NCI-H446 (cell line): ENCODE measurements at places on chromosomes 1 and 21.

GRCh38 chr1:183180634-183181056, 5.4 kb upstream of the LAMC2 start:
- peak; percentile 60 for DNase-seq

DNA sequence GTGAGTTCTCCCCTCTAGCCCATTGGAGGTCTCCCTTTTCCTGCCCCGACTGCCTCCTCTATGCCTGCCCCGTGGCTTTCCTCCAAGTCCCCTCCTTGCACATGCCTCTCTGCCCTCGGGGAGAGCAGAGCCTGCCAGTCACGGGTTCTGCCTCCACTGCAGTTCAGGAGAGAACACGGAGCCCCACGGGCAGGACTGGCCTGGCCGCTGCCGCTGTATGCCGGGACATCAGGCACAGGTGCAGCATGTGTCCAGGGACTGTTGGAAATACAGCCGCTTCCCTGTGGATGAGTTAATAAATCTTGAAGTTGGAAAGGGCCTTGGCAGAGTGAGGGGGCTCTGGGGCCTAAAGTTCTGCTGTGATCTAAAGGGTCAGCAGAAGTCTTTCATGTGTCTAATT, 676.6 kb downstream of the MATN1 start:
- no peak for DNase-seq

DNA sequence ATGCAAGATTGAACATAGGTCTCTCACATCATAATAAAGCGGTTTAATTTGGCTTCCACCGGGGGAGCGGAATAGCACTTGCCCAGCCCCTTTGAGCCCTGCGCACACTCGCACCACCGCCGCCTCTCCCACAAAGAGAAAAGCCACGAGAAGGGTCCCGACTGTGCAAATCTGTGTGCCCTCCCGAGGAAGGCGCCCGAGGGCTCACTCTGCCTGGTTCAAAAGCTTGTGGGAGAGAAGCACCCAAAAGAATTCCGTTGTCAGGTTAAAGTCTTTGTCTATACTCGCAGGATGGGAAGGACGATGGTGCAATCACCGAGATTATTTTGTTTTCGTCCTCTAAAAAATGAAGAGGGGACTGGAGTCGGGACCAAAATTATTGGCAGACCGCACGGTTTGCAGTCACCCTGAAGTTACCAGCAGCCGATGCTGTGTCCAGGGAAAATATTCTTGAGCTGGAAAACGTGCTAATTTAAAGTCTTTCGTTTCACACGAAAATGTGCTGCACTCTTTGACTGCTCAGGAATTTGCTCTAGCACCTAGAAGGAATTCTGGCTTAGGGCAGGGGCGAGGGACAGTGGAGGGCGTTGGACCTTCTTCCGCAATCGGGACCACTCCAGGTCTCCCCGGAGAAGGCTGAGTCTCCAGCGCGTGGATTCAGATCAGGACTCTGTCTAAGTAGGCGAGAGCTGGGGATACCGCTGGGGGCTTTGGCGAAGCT, 6.6 kb upstream of the SIM2 start:
- no peak for DNase-seq

DNA sequence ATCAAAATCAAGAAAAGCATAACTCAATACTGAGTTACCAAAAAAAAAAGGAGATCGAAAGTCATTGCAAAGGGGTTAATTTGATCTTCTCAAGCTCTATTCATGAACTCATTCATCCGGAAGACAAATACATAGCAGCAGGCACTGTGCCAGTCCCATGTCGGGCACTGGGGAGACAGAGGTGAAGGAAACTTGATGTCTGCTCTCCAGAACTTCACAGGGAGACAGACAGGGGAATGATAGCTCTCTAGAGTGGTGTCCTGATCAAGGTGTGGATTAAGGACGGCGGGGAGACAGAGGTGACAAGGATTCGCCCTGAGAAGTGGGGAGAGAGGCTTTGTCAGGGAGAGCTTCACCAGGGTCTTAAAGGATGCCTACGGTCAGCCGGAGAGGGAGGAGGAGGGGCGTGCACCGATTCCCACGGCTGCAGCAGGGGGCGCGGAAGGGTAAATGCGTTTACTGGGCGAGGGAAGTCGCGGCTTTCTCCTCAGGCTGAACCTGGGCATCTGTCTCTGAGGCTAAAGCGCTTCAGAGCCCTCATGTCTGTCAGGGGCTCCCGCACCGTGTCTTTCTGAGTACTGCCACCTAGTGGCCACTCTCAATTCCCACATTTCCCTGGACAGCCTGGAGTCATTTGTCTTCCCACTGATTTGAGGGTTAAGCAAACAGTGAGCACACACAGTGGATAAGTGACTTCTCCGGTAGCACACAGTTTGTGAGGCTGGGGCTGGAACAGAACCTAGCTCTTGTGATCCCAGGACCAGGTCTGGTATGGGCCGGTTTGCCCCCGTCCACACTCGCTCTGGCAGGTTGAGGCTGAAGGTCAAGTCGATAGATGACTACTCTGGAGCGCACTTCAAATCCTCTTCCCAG, 152.8 kb downstream of the TENT5C start:
- peak; percentile 89 for DNase-seq

GRCh38 chr1:198520524-198521254, 19.8 kb downstream of the ATP6V1G3 start:
- DNase-seq: no peak

DNA sequence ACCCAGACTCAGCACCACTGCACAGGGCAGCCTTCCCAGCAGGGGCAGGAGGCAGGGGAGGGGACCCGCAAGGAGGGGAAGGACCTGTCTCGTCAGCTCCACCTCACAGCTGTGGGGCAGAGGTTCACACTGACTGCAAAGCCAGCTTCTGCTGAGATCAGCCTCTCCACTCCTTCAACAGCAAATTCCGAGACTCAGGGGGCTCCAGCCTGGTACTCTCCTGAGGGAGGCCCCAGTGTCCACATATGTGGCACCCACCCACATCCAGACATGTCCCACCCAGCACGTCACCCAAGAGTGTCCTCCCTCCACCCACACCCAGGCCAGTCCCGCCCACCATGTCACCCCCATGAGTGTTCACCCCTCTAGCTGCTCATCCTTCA, 329.5 kb downstream of the NPHP4 start:
- no peak for DNase-seq

DNA sequence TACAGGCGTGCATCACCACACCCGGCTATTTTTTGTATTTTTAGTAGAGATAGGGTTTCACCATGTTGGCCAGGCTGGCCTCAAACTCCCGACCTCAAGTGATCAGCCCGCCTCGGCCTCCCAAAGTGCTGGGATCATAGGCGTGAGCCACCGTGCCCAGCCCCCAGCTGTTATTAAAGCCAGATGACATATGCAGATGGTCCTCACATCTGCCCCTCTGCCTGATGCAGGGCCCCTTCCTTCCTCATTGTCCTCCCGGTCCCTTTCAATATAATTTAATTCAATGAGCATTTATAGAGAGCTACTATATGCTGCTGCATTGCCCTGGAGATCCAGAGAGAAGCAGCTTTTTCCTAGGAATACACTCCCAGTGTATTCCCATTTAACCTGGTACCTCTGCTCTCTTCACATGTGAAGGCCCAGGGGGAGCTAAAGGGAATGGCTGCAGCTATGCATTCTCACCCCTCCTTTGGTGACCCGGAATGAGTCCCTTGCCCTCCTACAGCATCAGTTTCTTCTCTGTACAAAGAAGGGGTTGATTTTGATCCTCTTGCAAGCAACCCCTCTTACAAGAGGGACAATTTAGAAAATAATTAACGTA, 55.6 kb downstream of the L1TD1 start:
- DNase-seq: no peak

- DNase-seq: no peak
Observed at GRCh38 chr1:93876244-93876643, 2.8 kb downstream of the DNTTIP2 start.

DNA sequence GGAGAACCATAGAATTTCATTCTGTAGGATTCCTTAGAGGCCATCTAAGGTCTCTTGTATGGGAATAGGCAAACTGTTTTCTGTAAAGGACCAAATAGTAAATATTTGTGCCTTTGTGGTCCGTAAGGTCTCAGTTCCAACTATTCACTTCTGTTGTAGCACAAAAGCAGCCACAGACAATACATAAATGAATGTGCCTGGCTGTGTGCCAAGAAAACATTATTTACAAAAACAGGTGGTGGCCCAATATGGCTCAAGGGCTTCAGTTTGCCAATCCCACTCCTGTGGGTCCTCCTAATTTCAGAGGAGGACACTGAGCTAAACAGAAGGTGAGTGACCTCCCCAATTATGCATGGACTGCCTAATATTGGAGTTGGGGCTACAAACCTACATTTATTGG, 67.6 kb upstream of the EDEM3 start:
- no peak for DNase-seq

- no peak for DNase-seq
Observed at GRCh38 chr1:225755671-225756319, 21.8 kb upstream of the SRP9 start.

DNA sequence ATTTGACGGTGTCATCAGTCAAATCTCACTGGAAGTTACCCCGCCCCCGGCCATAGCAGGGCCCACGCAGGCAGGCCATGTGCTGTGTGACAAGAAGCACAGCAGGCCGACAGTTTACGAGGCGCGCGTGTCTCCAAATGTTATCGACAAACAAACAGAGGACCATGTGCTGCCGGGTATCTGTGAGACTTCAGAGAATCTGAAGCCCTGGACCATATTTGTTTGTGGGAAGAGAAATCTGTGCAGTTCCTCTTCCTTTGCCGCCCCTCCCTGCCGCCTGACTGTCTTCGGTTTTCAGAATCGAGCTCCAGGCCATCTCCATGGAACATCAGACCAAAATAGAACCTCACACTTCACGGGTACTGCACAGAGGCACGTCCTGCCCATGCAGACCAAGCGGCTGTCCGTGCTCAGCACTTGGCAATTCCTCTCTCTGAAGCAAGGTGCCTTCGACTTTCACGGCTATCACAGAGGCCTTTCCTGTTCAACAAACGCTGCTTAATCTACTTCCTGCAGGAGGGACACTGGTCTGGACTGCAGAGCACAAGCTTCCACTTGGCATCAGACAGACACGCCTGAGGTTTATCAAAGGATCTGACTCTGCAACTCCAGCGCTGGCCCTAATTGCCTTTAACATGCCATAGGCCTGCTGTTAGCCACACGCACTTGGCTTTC, 135.7 kb upstream of the KRTAP19-8 start:
- no peak for DNase-seq

DNA sequence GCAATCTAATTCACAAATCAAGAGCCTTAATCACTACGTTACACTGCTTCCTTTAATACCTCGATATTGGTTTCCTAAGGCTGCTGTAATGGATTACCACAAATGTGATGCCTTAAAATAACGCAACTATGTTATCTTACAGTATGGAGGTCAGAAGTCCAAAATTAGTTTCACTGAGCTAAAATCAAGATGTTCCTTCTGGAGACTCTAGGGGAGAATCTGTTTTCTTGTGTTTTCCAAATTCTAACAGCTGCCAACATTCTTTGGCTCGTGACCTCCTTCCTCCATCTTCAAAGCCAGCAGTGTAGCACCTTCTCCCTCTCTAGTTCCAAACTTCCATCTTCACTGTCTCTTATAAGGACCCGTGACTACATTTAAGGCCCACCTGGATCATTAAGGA, 335.0 kb upstream of the NFIA start:
- DNase-seq: peak; percentile 6

DNA sequence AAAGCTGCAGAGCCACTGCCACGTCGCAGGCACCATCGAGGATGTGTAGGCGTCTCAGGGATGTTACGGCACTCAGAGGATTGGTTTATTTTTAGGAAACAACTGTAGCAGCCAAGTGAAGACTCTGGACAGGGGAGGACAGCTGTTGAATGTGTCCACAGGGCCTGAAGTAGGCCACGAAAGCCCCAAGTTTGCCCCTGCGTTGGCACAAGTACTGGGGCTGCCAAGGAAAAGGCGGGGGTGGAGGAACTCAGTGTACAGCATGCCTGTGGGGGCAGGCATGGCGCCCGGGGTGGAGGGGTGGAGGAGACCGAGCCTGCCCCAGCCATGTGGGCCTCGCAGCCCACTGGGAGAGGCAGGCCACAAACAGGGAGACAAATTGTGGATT, 89.7 kb downstream of the ADARB1 start:
- DNase-seq: no peak

- no peak for DNase-seq
Observed at GRCh38 chr21:43613755-43614638, 45.3 kb downstream of the HSF2BP start.

DNA sequence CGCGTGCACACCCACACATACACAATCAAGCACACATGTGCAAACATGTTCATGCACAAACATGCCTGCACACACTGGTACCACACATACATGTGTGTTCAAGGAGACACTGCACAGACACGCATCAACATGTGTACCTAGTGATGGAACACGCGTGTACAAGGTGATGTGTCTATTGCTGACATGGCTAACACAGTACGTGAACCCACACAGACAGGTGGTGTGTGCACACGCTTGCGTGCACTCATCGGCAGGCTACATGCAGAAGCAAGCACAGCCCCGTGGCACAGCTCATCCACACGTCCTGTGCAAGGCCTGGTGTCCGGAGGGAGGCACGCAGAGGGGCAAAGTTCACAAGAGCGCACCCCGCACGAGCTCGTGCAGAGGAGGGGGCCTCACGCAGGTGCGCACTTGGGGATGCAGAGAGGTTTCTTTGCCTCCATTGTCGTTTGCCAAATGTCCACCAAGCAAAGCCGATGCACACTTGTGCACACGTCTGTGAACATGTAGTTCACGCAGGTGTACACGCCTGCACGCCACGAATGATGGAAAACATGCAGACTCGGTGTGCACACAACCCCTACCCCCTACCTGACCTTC, 969 bp downstream of the ACAP3 start:
- DNase-seq: no peak

DNA sequence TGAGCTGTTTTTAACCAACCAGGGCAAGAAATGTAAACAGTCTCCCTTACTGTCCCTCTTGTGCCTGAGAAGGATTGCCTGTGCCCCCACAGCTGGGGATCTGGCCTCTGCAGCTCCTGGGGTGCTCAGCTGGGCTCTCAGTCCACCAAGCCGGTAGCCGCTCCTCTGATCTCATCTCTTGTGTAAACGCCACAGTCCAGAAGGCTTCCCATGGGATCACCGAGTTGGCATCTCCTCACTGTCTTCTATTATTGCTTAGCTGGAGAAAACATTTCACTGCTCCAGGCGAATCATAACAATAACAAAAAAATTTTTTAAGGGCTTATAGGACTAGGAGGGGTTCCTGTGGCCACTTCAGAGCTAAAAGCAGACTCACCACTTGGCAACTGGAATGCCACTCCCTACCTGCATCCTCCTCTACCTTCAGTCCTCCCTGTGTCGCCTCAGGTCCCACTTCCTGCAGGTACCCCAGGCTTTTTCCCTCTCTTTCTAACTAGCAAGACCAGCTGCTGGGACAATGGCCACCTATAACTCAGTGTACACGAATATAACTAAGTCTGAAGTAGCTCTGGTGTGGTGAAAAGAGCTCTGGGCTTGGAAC, 75.8 kb downstream of the ATP1A1 start:
- DNase-seq: no peak
